ENCODE measurements at places on chromosomes 6 and 20.

DNA sequence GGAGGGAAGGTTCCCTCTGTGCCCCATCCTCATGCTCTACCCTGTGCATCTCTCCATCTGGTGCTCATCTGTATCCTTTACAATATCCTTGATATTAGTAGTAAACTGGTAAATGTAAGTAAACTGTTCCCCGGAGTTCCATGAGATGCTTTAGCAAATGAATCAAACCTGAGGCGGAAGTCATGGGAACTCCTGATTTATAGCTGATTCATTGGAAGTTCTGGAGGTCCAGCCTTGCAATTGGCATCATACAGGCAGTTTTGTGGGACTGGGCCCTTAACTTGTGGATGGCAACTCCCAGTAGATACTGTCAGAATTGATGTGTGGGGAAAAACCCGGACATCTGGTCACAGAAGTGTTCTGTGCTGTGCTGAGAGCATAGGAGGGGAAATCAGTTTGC is 11.2 kb upstream of the SLC22A2 start:
- DNase-seq, result no peak

- no peak for DNase-seq
Measured at GRCh38 chr6:154661768-154662167, 71.4 kb upstream of the SCAF8 start.

DNA sequence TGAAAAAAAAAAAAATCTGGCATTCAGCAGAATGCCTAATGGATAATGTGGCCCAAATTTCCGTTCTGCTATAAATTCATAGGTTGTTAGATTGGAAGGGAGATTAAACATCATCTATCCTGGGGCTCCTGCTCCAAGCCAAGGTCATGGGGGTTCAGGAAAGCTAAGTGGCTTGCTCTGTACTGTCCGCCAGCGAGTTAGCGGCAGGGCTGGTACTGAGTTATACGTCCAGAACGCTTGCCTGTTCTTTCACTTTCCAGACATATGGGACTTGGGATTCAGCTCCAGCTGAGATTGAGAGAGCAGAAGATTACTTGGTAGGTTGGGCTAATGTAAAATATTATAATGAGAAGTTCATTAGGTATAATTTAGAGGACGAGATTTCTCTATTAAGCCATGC is 858 bp downstream of the RWDD1 start:
- peak; percentile 40 for DNase-seq

GRCh38 chr6:18328540-18328939 is 58.6 kb upstream of the RNF144B start:
- no peak for DNase-seq

GRCh38 chr20:53708129-53708968 is 114.7 kb upstream of the ZNF217 start:
- peak; percentile 81 for DNase-seq

GRCh38 chr6:30211899-30212298 is 1.3 kb downstream of the TRIM26 start:
- no peak for DNase-seq

DNA sequence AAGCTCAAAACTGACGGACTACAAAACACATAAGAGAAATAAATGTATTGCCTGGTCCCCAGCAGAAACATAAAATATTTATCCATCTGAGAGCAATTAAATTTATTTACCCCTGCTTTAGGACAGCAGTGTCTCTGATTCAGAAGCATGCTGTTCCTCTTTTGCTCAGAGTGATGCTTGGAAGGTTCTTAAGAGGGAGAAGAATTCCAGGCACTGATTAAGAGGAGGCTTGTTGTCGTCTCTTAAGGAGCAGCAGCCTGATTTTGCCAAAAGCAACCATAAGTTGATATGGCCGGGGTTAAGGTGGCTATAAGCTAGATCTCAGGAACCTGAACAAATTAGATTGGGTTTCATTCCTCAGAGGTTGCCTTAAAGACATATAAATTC is 25.8 kb downstream of the CAP2 start:
- DNase-seq, result no peak

- DNase-seq, result no peak
Measured at GRCh38 chr20:11894062-11894461, 23.6 kb upstream of the BTBD3 start.

DNA sequence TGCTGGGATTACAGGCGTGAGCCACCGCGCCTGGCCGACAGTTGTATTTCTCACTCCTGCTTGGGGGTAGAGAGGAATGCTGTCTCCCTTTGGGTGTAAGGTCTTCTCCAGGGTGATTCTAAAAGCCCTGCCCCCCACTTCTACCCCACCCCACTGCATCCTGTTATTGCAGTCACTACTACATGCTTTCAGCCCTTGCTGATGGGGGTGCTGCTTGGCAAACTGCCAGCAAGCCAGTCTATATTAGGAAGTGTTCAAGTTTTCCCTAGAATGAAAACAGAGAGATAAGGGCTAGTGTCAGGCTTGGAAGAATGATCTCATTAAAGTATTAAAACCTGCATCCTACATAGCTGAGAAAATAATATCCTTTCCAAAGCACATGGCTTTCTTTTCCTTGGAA is 31.3 kb downstream of the TTI1 start:
- DNase-seq, result peak; percentile 56

DNA sequence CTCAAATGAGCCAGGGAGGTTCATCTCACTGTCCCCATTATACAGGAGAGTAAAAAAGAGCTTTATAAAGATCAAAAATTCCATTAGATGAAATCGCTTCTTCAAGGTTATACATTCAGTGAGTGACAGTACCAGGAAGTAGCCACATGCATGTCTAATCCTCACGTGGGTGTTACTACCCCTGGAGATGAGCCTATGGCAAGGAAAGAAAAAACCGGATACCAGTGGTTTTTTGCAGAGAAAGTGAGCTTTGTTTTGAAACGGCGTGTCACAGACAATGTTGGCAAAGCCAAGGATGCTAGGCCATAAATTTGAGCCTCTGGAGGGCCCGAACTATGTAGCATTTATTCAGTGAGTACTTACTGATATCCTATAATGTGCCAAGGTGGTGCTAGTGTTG is 215.0 kb upstream of the RIN2 start:
- DNase-seq, result no peak

DNA sequence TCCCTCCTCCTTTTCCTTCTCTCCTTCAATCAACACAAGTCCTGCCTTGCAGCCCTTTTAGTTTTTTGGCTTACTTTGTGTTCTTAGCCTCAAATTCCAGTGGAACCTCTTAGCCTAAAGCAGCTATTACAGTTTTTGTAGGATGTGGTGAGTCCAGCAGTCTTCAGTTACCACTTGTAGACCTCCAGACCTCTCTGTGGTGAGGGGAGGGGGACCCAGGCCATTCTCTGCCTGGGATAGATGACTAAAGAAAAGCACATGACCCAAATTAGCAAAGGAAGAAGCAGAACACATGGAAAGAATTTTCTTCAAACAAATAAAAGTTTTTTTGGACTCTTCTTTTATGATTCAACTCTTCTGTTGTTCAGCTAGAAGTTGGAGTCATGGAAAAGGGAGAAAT is 246.5 kb downstream of the HAO1 start:
- no peak for DNase-seq

Measured in amniotic epithelial cell (primary cell).